ENCODE measurements at places on chromosomes 3 and 15.
A peak's percentile ranks its signal among the peaks of the same experiment; 100 is the strongest.

GRCh38 chr3:105844704-105845103 is 24.1 kb downstream of the CBLB start:
- DNase-seq = no peak

DNA sequence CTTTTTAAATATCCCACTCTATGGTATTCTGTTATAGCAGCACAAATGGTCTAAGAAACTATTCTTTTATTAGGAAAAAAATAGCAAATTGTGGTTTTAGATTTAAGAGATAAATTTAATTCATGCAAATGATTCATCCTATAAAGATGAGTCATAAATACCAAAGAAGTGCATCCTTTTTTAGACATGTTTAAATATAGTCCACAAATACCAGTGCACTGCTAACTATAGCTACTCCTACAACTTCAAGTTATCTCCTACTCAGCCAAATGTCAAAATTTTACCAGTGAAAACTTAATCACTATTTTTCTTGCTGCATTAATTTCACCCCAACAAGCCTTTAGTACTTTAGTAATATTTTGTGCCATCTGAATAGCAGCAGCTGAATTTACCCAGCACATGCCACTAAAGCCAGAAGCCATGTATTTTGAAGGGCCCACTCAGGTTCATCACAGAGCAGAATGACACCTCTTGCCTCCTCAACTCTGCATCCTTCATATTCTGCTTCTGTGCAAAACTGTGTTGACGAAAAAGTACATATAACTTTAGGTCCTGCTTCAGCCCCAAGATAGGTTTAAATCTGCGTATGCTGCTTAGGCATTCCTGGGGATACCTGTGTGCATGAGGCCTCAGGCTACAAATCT is 24.9 kb downstream of the CX3CR1 start:
- DNase-seq = no peak

- DNase-seq = peak; percentile 55
Measured at GRCh38 chr3:38131621-38132369, 5.1 kb downstream of the ACAA1 start.

DNA sequence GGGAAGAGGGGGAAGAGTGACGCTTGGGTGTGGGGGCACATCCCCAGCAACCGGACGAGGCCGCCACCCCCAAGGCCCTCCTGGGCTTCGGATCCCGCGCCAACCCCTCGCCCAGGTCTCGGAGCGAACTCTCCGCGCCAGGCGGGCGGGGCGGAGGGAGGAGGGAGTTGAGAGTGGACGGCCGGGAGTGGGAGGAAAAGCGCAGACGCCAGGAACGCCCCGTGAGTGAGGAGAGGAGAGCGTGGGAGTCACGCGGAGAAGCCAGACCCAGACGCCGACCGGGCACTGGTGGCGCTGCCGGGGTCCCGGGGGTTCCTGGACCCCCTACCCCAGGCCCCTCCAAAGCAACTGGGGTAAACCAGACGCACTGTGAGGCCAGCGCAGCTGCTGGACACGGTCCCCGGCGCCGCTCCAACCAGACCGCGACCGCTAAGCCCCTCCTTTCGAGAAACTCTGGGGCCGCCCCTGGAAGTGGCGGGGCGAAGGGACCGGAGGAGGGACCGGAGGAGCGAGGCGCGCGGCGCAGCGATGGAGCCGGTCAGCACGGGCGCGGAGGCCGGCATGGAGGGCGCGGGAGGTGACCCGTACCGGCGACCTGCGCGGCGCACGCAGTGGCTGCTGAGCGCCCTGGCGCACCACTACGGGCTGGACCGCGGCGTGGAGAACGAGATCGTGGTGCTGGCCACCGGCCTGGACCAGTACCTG is at the start of gene EFCC1:
Gene EFCC1, plus strand, starts transcription at position 204 of the 705 bp plus-strand sequence. Its CDS starts 325 bp downstream, at position 529.
- DNase-seq = peak; percentile 48

- no peak for DNase-seq
Measured at GRCh38 chr3:174232658-174233429, 626.3 kb upstream of the NAALADL2 start.

GRCh38 chr15:48754011-48754410 is 56.9 kb downstream of the CEP152 start:
- no peak for DNase-seq

All from tibial artery (tissue), 4 donors.